ENCODE measurements at places on chromosomes 12 and 14.

DNA sequence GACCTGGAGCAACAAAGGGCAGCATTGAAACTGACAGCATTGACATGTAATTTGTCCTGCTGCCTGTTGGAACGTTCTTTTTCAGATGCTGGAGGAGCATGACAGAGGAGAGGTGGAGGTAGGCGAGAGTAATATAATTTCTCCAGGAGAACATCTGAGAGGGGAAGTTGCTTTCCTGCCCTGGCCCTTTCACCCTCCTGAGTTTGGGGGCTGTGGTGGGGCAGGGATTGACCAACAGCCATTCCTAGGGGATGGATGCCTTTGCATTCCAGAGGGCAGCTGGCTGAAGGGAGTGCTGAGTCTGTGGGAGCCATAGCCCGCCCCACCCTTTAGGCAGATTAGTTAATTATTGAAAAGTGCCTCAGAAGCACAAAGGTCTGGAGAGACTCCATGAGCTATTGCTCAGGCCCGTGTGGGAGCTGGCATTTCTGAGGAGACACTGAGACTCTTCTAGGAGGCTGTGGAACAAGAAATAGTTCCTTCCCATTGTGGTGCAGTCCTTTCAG is 73.5 kb downstream of the ARF6 start:
- peak; percentile 33 for DNase-seq

- DNase-seq, result no peak
Measured at GRCh38 chr14:55739967-55740648, 160.1 kb downstream of the KTN1 start.

GRCh38 chr14:101855958-101856357 is 94.4 kb downstream of the PPP2R5C start:
- DNase-seq, result no peak

DNA sequence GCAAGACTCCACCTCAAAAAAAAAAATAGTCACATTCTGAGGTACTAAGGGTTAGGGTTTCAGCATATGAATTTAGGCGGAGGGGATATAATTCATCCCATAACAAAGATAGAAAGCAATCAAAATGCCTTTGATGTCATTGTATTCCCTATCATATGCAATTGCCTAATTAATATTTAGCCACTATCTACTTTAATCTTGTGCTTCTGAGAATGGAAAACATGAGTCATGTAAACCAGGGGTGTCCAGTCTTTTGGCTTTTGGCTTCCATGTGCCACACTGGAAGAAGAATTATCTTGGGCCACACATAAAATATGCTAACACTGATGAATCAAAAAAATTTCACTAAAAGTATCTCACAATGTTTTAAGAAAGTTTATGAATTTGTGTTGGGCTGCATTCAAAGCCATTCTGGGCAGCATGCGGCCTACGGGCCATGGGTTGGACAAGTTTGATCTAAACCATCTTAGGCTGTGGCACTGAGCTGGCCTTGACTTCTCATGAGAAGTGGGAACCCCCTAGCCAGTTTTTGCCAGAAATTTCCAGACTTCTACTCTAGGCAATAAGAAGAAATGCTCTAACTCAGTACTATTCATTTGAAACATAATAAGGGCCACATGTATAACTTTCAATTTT is 219.8 kb downstream of the PTPRO start:
- peak; percentile 32 for DNase-seq

DNA sequence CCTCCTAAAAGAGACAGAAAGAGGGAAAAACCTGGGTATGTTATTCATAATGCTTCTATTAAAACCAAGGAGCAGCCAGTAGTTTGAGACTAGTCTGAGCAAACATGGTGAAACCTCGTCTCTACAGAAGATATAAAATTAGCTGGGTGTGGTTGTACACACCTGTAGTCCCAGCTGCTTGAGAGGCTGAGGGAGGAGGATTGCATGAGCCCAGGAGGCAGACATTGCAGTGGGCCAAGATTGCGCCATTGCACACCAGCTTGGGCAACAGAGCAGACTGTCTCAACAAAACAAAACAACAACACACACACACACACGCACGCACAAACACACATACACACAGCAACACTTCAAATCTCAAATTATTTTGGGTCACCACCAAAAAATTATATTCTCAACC is 27.8 kb downstream of the HECTD4 start:
- DNase-seq, result no peak

DNA sequence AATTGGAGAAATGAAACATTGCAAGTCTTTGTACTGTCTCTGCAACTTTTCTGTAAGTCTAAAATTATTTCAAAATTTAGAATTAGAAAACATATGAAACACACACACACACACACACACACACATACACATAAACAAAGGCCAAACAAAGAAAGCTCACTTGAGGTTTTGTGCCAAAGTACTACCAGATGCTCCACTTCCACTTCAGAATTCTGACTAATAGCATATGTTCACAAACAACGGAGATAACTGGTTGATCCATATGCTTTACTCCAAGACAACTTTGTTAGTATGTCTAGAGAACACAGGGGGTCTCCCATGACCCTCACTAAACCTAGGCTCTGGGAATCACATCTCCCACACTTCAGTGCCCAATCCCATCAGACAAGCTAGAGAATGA is 133.8 kb upstream of the CLEC14A start:
- no peak for DNase-seq

DNA sequence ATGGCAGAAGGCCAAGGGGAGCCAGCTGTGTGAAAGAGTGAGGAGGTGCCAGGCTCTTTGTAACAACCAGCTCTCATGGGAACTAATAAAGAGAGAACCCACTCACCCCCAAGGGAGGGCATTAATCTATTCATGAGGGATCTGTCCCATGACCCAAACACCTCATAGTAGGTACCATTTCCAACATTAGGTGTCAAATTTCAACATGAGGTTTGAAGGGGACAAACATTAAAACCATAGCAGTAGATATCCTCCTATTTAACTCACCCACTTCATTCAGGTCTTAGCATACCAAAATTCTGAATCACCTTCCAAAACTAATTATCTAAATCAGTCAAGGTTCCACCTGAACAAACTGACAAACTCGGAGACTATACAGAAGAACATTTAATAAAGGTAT is 75.3 kb downstream of the PPFIA2 start:
- DNase-seq, result no peak

GRCh38 chr14:89572596-89573398 is 155.8 kb upstream of the FOXN3 start:
- DNase-seq, result no peak

DNA sequence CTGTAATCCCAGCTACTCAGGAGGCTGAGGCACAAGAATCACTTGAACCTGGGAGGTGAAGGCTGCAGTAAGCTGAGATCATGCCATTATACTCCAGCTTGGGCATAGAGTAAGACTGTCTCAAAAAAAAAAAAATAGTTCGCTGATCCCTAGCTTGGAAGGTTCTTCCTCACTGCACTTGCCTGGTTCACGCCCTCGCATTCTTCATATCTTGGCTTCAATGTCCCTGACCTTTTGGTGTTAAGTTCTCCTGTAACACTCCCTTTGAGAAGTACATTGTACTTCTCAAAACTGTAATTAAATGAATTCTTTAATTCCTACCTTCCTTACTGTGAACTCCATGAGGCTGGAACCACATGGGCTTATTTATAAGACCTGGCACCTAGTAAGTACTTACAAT is 16.5 kb upstream of the TPCN1 start:
- DNase-seq, result no peak

- DNase-seq, result peak; percentile 26
Measured at GRCh38 chr14:105532735-105533141, 6.4 kb downstream of the TMEM121 start.

GRCh38 chr12:112939761-112940381 is 1.6 kb downstream of the OAS3 start:
- DNase-seq, result no peak

DNA sequence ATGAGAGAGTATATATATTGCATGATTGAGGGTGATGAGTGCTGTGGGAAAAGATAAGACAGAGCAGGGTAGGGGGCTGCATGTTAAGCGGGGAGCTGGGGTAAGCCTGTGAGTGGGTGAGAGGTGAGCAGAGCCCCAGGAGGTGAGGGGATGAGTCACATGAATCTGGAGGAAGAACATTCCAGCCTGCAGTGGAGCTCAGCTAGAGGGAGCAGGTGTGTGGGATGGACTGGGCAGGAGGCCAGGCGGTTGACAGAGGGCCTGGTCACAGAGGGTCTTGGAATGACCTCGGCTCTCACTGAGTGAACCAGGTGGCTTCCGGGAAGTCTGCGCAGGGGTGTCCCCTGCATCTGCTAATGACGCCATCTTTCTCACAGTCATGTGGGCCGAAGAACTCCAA is 44.4 kb downstream of the GIT2 start:
- DNase-seq, result peak; percentile 63

DNA sequence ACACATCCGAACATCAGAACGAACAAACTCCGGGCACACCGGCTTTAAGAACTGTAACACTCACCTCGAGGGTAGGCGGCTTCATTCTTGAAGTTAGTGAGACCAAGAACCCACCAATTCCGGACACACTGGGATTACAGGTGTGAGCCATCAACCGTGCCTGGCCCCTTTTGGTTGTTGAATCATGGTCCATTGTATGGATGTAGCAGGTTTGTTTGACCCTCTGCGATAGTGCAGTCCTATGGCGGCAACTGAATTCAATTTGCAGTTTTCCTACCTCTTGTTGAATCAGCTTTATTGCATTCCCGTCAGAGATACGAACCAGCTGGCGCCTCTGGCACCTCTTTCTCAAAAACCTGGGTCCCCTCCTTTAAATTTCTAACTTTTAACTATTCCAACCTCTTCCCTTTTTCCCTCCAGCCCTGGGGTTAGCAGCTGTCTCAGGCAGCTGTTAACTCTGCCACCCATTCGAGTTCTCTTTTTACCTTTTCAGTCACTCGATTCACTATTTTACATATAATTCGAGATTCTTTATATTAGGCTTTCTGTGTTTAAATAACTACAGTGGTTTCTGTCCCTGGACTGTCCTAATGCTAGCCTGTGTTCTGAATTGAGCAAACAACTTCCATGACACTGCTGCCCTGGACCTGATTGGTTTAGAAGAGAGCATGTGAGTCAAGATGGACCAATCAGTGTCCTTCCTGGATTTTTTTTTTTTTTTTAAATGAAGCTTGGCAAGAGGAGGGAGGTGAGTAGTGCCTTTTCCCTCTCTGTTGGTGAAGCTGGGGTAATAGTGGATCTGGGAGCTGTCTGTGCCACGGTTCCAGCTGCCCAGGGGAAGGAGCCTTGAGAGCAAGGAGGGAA is 261.5 kb downstream of the PCNX1 start:
- DNase-seq, result no peak

GRCh38 chr12:46439793-46440511 is 67.4 kb upstream of the SLC38A2 start:
- DNase-seq, result peak; percentile 59

DNA sequence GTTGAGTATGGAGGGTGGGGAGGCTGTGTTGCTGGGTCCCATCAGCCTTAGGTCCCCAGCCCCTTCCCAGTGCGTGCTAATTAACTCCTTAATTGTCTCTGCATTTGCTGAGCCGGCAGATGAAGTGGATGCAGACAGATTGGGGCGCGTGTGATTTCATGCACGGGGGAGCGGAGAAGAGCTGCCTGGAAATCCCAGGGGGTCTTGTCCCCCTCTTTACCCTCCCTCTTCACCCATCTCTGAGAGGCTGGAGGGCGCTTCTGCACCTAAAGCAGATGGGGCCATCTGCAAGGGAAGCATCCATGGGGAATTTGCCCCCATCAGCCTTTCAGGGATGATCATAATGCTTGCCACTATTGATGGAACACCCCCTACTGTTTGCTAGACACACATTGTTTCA is 4.4 kb upstream of the ASIC1 start:
- no peak for DNase-seq

DNA sequence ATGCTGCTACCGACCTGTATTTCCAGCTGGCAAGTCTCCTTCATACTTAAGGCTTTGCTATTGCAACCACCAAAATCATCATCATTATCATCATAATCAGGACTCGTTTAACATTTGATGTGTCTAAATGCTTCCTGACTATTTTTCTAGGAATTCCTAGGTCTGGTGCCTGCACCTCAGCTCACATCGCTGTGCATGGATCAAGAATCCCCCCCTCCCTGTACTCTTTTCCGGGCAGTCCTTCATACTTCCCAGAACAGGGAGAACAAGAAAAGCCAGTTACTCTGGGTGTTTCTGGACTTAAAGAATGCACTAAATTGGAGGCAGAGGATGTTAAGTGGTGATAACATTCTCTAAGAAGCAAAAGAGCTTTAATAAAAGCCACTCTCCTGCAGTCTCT is 9.4 kb downstream of the ERP27 start:
- peak; percentile 24 for DNase-seq

DNA sequence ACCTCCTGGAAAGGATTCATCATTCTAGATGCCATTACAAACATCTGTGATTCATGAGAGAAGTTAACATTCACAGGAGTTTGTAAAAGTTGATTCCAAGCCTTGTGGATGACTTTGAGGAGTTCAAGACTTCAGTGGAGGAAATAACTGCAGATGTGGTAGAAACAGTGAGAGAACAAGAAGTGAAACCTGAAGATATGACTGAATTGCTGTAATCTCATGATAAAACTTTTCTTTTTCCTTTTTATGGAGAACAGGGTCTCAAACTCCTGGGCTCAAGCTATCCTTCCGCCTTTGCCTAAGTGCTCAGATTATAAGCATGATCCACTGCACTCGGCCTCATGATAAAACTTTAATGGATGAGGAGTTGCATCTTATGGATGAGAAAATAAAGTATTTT is 64.5 kb upstream of the GTF2A1 start:
- DNase-seq, result no peak

DNA sequence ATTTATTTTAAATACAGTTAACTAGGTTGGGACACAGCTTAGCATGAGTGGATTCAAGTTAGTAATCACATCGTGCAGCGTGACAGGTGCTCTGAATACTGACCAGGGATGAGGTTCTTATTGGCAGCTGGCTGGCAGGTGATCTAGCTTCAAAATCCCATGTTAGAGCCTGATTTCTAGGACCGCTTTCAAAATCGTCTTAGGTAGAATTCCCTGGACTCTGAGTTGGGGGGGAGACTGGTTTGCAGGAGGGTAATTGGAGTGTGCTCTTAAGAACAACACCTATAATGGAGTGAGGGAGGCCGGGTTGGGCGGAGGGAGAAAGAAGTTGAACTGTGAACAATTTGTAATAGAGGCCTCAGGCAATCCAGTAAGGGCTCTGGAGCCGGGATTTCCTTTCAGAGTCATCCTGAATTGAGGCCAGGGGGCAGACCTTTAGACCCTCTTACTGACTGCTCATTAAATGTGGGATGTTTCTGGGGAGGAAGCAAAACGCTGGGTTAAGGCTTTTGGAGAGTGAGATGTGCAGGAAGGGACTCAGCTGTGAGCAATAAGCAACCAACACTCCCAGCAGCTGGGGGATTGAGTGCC is 874 bp upstream of the YARS2 start:
- no peak for DNase-seq

DNA sequence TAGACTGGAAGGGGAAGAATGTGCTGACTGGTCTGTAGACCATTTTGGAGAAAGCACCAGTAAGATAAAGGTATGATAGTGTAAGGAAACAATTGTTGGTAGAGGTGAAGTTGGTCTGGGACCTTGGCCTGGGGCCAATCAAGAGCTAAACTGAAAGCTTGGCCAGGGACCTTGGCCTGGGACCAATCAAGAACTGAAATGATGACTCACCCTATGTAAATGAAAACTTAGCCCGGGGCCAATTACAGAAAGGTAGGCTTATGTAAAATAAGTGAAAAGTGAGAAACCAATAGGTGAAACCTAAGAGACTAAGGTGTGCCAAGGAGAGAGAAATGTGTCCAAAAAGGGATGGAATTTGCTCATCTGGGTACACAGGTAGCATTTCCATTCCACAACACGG is 776.0 kb downstream of the C12orf50 start:
- DNase-seq, result no peak

GRCh38 chr14:68401855-68402254 is 391.0 kb downstream of the ZFP36L1 start:
- no peak for DNase-seq

- DNase-seq, result peak; percentile 76
Measured at GRCh38 chr14:63435838-63436237, 107.3 kb downstream of the PPP2R5E start.

Data from fibroblast of skin of back (primary cell).